Activated effector memory CD4-positive, alpha-beta T cell treated with Interleukin-2 at 50 U/mL for 16 hours (primary cell): ENCODE measurements at places on chromosomes 1 and 21.

- no peak for DNase-seq
Observed at GRCh38 chr1:203264052-203264501, 34.6 kb upstream of the CHIT1 start.

DNA sequence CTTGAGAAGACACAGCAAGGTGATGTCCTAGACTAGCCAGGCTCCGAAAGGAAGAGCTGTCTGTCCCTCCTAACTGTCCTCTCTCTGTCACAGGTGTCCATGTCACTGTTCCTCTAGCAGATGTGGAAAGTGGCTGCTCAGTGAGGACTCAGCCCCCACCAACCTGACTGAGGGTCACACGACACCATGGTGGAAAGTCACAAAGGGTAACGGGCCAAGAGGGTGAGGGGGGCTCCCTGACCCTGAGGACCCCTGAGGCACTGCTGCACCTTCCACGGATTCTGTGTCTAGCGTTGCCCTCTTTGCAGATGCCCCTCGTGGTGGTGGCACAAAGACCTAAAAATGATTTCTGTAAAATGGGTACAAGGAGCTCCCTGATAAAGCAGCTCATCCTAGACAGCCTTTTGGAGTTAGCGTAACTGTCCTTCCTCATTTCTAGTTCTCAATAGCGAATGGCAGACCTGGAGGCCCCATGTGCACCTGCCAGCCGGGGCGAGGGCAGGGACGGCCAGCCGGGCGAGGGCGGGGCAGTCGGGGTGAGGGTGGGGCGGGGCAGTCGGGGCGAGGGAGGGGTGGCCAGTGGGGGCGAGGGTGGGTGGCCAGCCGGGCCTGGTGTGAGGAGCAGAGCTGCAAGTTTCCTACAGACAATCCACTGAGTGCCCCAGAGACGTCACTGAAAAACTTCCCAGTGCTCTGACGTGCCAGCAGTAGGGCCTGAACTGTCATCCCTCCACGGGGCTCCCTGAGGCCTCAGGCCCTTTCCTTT lies 23.4 kb downstream of the POFUT2 start:
- no peak for DNase-seq

DNA sequence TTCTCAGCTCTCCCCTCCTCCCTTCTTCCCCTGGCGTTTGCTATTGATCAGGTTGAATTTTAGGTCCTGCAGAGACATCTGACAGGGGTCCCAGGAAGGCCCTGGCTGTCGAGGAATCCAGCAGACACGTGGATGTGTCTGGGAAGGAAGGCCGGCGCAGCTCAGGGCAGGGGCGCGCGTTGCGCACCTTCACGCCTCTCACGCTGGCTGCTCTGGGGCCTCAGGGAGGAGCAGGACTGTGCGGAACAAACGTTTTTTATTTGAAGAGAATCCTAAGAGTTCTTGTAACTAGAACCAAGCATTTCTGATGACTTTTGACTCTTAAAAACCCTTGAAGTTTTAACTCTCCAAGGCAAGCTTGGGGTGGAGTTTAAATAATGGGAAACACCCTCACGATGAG lies 54.2 kb downstream of the SLC37A1 start:
- no peak for DNase-seq

DNA sequence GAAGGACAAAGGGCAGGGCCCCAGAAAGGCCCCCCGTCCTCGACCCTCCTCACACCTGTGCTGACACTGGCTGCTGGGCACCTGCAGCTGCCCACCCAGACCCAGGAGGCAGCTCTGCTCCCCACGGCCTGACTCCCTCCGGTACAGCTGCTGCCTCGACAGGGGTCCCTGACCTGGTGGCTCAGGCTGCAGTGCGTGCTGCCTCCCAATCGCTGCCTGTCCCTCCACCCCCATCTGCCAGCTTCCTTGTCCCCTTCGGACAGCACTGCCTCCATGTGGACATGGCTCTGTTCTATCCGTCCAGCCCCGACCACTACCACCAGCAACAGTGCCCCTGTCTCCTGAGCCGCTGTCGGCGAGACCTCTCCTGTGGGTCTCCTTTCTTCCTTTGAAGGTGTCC lies 4.1 kb downstream of the NOC2L start:
- DNase-seq = no peak

- no peak for DNase-seq
Observed at GRCh38 chr1:8370046-8370881, 52.4 kb downstream of the SLC45A1 start.

GRCh38 chr21:45405271-45405818 lies 380 bp downstream of the COL18A1 start:
- no peak for DNase-seq

DNA sequence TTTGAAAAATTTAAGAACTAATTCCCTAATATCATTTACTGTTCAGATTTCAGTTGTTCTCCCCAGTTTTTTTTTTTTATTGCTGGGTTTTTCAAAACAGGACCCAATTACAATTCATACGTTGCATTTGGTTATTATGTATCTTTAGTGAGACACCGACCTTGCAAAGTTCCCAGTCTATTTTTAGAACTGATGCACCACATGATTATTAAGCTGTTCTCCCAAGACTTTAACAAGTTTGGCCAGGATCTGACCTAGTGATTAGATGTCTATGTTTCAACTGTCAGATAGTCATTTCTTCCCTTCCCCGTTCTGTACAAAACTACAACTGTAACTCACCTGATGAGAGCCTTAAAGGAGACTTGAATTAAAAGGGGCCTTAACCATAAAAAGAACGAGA lies 7.9 kb downstream of the UBE2T start:
- no peak for DNase-seq

DNA sequence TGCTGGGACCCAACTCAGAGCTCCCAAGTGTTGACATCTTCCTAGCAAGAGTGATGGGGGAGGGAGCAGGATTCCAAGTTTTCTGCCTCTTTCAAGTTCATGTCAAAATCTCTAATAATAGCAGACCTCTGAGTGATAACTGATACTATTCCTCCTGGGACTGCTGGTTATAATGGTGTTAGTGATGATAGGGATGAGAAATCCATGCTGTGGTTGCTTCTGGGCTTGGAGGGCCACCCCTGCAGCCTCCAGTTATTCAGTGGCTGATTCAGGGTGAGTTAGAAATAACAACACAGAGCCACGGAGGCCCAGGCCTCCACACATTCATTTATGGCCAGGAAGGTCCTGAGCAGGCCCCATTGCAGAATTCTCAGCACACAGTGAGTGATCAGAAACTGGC lies 40.6 kb upstream of the ARTN start:
- DNase-seq = no peak

DNA sequence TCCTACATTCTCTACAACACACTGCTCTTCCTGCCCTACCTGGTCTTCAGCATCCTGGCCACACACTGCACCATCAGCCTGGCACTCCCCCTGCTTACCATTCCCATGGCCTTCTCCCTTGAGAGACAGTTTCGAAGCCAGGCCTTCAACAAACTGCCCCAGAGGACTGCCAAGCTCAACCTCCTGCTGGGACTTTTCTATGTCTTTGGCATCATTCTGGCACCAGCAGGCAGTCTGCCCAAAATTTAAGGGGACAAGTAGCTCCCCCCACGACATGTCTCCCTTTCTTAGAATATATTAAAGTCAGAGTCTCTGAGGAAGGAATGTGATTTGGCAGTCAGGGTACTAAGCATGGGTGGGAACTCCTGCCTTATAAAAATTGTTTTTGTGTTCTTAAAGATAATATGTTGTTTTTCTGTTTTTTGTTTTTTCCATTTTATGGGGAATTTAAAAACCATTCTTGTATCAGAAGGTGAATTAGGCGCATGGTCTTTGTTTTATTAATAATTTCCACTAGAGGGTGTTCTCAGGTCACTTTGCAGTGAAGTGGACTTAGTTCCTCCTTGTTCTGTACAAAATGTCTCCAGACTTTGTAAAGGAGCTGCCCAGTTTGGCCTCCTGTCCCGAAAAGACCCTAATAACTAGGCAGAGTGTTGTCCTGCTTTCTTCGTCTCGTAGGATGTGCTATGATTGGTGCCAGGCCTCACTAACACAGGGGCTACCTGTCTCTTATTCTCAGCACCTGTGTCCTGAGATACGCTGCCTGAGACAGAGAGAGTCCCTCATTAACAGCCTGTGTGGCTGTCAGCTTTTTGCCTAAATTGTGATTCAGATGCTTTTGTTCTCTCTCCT lies 13.1 kb downstream of the UBIAD1 start:
- no peak for DNase-seq

DNA sequence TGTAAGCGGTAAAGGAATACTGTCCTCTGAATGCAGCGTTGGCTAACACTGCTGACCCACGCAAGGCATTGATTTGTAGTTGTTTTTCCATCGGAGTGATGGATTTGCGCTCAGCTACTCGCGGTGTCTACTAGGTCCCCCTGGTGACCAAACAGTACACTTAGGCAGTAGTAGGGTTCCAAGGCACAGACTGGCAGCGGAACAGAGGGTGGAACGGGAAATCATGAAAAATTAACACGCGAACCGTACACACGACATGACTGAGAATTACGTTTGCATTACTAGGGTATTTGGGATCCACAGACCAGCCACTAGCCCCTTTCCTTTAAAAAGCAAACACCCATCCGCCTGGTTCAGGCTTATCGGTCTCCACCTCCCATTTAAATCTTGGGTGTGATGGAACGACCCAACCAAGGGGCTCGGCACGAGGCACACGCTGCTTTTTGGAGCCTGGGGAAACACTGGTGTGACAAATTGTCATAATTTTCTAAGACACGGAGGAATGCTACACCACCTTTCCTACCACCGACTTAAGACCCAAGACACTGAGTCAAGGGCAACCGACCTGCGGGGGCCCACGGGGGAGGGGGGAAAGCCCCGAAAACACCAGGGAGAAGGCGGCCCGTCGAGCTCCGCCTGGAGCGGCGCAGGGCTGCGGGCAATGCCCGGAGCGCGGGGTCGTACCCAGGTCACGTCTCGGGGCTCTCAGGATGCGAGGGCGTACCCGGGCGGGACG lies 699 bp downstream of the DIPK1A start:
- DNase-seq = peak; percentile 57

- DNase-seq = no peak
Observed at GRCh38 chr1:201217146-201217545, 26.5 kb downstream of the IGFN1 start.

GRCh38 chr21:42198929-42199867 lies 19.7 kb upstream of the ABCG1 start:
- DNase-seq = no peak

GRCh38 chr1:116751146-116751545 lies 3.1 kb upstream of the CD2 start:
- DNase-seq = no peak

DNA sequence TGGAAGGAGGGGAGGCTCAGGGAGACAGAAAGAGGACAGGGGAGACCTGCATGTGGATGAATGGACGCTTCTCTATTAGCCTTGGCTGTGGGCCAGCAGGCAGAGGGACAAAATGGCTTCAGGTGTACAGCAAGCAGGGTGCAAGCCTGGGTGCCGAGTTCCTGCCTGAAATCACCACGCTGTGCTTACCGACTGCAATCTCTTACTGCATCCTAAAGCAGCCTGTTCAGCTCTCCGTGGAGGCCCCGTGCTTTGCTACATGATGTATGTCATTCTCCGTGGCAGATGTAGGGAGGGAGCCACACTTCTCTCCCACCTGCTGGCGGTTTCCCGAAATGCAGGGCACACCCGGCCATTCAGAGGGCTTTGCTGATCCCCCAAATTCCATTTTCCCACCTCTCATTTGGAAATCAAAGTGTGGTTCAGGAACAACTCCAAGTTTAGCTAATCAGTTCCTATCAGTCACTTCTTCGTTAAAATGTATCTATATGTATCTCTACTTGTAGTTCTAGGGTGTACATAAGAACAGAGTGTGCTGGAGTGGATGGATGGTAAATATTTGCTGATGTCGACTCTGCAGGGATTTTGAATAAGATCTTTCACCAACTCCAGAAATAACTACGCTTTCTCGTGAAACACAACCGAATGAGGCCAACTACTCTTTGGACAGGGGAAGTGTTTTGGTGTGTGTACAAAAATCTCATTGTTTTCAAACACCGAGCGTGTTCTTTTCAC lies 122.3 kb upstream of the BACE2 start:
- DNase-seq = no peak

- DNase-seq = no peak
Observed at GRCh38 chr1:167856711-167857418, 57.1 kb downstream of the ADCY10 start.

DNA sequence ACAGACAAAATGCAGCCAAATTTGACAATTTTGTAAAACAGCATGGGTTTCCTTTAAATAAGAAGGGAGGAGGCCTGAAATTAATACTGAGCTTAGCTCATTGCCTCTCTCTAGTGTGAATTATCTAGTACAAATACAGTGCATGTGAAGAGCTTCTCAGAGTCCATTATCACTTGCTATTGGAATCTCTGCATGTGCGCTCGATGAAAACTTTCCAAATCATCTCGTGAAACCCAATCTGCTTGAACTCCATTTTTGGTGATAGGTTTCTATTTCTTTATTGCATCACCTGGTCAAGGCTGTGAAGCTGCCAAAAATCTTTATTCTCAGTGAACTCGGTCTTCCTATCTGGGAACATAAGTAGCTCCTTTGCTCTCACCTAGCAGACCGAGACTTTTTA lies 49.5 kb upstream of the LYPLAL1 start:
- no peak for DNase-seq

DNA sequence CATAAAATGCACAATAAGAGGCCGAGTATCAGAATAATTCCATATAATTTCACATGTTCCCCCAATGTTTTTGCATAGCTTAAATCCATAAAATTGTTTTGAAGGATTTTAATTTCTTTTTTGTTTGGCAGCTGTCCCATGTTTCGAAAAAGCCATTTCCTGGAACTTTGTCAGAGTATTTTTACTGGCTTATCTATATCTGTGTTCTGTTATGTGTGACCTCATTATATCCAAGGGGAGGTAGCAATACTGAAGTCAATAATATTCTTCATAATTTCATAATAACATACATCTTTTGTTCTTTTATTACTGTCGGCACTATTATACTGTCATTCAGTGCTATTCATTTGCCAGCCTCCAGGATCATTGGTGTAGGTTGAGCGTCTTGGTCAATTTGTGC lies 9.4 kb upstream of the BACH1 start:
- DNase-seq = no peak
